Activated CD8-positive, alpha-beta memory T cell treated with anti-CD3 and anti-CD28 coated beads for 1 hour (primary cell): ENCODE measurements at places on chromosomes 5 and 9.

DNA sequence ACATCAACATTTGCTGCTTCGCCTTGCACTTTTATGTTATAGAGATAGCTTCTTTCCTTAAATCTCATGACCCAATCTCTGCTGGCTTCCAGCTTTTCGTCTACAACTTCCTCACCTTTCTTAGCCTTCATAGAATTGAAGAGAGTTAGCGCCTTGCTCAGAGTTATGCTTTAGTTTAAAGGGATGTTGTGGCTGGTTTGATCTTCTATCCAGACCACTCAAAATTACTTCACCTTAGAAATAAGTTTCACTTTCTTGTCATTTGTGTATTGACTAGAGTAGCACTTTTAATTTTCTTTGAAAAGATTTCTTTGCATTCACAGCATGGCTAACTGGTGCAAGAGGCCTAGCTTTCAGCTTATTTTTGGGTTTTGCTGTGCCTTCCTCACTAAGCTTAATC lies 414.2 kb downstream of the ZNF608 start:
- no peak for DNase-seq

DNA sequence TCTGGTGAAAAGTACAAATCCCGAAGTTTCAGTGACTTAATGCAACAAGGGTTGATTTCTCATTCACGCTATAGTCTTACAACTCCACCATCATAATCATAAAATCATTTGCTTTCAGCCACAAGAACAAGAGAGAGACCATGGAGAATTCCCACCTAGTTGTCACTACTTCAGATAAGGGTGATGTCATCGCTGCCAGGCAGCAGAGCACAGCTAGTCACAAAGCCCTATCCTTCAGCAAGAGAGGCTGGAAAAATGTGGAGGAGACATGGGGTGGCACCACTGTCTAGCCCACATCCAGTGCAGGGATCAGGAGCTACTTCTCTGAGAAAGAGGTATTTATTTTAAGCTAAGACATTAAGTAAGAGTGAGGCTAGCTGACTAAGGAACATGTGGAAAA lies 356.1 kb downstream of the YTHDC2 start:
- no peak for DNase-seq

DNA sequence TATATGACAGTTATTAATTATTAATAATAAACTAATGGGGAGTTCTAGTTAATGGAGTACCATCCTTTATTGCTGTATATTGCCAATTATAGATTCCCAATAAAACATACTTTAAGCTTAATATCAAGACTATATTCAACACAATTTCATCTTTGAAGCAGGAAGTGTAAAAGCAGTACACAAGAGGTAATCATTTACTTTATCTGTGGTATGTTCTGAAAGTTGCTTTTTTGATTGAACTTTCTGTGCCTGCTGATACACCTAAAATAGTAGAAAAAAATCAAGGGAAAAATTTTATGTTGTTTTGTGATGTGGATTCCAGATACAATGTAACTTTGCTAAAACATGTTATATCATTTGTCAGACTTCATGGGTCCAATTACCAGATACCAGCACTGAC lies 58.0 kb downstream of the ACO1 start:
- DNase-seq: no peak

DNA sequence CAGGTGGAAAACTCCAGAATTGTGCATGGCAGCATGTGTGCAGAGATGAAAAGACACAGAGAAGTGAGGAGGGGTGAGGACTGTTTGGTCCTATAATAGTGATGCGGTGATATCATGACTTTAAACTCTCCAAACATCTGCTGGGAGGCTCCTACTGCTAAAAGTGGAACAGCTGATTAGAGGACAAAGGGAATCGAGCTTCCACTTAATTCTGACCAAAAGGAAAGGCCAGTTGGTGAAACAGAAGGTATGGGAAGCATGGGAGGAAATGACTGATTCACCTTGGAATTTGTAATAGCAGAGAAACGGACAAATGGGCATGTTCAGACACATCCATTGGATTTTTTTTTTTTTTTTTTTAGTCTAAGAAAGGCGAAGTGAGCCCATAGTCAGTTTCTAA lies 67.5 kb upstream of the MAMDC2 start:
- DNase-seq: no peak

DNA sequence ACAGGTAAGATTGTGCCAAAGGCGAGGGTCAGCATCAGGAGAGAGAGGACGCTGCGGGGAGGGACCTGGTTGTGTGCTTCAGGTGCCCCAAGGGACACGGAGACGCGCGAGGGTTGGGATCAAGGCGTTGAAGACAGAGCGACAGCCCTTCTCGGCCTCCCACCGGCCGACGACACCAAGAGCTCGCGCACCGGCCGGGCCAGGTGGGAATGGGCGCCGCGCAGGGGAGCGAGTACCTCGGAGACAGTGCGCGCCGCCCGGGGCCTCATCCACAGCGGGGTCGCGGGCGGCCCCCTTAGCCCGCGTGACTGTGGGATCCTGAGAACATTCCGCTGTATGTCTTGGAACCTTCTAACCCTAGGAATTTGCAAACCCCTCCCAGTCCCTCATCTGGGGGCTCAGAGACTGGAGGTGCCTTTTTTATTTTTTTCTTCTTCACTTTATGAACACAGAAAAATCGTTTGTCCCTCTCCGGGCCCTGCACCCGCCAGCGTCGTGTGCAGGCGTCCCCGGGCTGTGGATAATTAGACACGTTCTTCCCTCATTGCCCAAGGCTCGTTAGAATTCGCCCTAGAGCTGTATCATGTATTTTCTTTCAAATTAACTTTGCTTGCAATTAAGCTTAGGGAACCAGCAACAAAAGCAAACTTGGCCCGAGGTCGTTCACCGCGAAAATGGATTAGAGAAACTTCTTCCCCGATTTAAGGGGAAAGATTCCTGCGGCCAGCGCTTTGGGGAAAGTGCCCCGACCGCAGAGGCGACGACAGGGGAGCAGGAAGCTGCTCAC lies 4.8 kb downstream of the FOXE1 start:
- no peak for DNase-seq
